ENCODE measurements at places on chromosomes 3 and 15. TPM values are rescaled to one million over a fixed set of nuclear protein-coding genes. Genes with fewer than 3 reads are reported as not detected.

Gene HHATL
- polyA plus RNA-seq, result 121 TPM

Gene CPN2
- polyA plus RNA-seq, result not detected

Gene PPM1L
- 20.3 TPM for polyA plus RNA-seq

Gene SLC24A5
- 0.47 TPM for polyA plus RNA-seq

Gene ACTRT3
- polyA plus RNA-seq, result 1.5 TPM

Gene DISP2
- polyA plus RNA-seq, result 15.7 TPM

Gene CDHR4
- polyA plus RNA-seq, result not detected

Gene AQR
- polyA plus RNA-seq, result 19.9 TPM

Gene LRRC31
- polyA plus RNA-seq, result 1.9 TPM

Gene GCNT3
- polyA plus RNA-seq, result not detected

Gene CHDH
- 0.75 TPM for polyA plus RNA-seq

Gene SEC22C
- 54.1 TPM for polyA plus RNA-seq

Gene ECE2
- polyA plus RNA-seq, result 3.1 TPM

Gene XCR1
- polyA plus RNA-seq, result not detected

Gene SLC28A1
- not detected for polyA plus RNA-seq

Gene PLSCR2
- 9.1 TPM for polyA plus RNA-seq

Gene CSPG5
- 1.7 TPM for polyA plus RNA-seq

Gene GPR62
- not detected for polyA plus RNA-seq

Gene PLXNB1
- 3.9 TPM for polyA plus RNA-seq

Gene CACNA2D2
- 39.3 TPM for polyA plus RNA-seq

Gene GABRR3
- not detected for polyA plus RNA-seq

Gene CHRD
- polyA plus RNA-seq, result 0.69 TPM

Gene CKMT1B
- polyA plus RNA-seq, result 92.8 TPM

Gene CLEC3B
- not detected for polyA plus RNA-seq

Gene TM4SF18
- polyA plus RNA-seq, result not detected

Gene CDCP1
- polyA plus RNA-seq, result 0.09 TPM

Gene GNAT1
- not detected for polyA plus RNA-seq

Gene SAXO2
- 6.4 TPM for polyA plus RNA-seq

Gene PATL2
- not detected for polyA plus RNA-seq

Gene RETNLB
- polyA plus RNA-seq, result not detected

Gene STRIT1
- polyA plus RNA-seq, result not detected

Gene LYZL4
- polyA plus RNA-seq, result not detected

Gene NKTR
- 25.9 TPM for polyA plus RNA-seq

Gene RAB27A
- polyA plus RNA-seq, result 5.6 TPM

Gene CCR9
- polyA plus RNA-seq, result not detected

Gene CCDC54
- polyA plus RNA-seq, result not detected

Gene APBA2
- 0.50 TPM for polyA plus RNA-seq

Gene GP5
- not detected for polyA plus RNA-seq

Gene PIF1
- polyA plus RNA-seq, result not detected

Gene PFKFB4
- polyA plus RNA-seq, result 0.43 TPM

Gene KLHL40
- polyA plus RNA-seq, result not detected
